Stimulated activated CD8-positive, alpha-beta memory T cell treated with anti-CD3 and anti-CD28 coated beads, Interleukin-4, amount 100 ng/mL, for 1 hour (primary cell): ENCODE measurements at places on chromosomes 6 and 20.

GRCh38 chr6:121733234-121733633 is 297.8 kb downstream of the GJA1 start:
- no peak for DNase-seq

- no peak for DNase-seq
These were observed 66.9 kb downstream of the MKKS start for GRCh38 chr20:10366898-10367692.

GRCh38 chr6:88890860-88891845 is 72.3 kb downstream of the RNGTT start:
- DNase-seq = no peak

DNA sequence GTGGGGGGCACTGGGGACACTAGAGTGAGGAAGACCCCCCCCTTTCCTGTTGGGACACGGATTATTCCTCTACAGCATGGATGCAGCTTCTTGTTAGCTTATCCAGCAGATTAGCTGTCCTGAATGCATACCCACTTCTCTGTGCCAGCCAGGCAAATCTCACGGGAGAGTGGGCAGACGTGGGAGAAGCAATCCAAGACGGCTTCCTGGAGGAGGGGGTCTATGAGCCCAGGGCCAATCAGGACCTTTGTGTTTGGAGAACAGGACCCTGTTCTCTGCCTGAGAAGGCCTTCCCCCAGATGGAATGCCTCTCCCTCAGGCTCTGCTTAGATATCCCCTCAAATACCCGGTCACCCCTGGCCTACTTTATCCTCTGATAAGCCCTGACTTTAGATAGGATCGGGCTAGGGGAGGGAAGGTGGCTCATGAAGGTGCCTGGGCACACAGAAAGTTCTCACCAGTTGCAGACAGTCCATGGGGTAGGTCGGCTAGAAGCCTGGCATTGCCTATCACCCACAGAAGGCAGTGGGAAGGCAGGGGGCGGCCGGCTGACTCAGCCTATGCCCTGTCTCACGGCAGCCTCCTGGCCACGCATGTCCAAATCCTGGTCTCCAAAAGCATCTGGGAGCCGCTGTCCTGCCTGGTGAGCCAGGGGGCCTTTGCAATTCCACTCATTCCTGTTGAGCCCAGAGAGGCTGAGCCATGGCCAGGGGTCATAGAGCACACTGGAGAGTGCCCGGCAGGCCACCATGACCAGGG is 34.7 kb downstream of the SUN5 start:
- DNase-seq = no peak

DNA sequence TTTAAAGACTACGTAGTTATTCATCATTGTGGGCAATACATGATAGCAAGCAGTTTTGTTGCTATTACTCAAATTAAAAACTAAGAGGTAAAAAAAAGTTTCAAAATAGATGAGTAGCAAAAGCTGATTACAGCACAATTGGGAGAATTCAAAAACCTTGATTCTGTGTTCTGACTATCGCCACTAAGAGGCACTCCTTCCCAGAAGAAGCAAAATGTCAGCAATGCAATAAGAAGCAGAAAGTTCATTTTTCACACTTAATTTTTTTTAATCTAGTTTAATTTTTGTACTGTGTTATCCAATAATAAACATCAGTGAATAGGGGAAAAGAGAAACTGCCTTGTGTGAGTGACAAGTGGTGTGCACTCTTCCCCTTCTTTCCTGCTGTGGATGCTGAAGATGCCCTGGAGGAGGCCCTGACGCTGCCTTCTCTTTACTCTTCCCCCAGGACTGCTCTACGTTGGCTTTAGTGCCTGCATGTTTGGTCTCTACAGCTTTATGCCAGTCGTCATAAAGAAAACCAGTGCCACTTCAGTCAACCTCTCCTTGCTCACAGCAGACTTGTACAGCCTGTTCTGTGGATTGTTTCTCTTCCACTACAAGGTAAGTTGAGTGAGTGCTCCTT is 263.2 kb upstream of the PLN start:
- DNase-seq = no peak

GRCh38 chr6:98932381-98932780 is 15.4 kb downstream of the FBXL4 start:
- DNase-seq = no peak

DNA sequence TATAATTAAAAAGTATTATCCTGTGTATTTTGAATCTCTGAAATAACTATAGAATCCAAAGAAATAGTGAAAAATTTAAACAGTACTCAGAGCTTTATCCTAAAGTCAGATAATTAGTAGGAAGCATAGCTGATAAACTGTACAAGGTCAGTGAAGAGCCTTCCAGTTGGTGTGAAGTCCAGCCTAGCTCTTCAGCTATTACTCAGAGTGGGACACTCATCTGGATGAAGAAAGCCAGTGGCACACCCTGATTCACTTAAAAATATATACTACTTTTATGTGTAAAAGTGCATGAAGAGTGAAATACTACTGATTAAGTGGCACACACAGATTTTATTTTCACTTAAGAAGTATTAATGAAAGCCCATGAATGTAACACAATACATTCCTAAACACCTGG is 3.1 kb downstream of the IFNGR1 start:
- DNase-seq = no peak

DNA sequence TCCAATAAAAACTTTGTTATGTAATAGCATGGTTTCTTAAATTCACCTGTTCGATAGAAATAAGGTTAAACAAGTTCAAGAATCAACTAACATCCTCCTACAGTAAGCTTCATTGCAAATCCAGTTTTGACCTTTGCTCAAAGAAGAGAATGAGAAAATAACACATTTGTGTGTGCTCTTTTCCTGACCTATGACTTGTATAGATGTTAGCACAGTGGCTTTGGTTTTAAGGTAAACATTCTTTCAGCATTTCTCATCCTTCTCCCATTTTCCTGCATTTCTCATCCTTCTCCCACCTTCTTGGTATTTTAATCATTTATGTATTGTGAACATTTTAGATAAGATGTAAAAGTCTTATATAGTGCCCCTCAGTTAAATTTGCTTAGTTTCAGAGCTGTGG is 73.9 kb downstream of the PLCB1 start:
- DNase-seq = no peak

DNA sequence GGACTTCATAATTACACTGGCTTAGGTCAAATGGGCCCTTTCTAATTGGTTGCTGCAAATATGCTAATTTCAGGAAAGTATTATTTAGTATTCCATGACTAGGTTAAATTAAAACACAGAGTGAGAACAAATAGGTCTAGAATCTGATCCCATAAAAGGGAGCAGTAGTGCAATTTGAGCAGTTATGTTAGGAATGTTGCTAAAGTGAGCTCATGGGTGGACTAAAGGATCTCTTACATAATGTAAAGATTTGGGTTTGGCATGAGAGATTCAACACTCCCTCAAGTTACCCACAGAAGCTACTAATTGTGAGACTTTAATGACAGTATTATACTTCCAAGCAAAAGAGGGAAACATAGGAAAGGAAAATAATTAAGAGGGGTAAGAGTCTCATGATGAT is 109.1 kb downstream of the C6orf58 start:
- no peak for DNase-seq
